ENCODE measurements at places on chromosomes 3 and 15. TPM values are rescaled to one million over a fixed set of nuclear protein-coding genes. Genes with fewer than 3 reads are reported as not detected.
A peak's percentile ranks its signal among the peaks of the same experiment; 100 is the strongest.

Gene TM4SF1
- 503 TPM for total RNA-seq

GRCh38 chr3:9914559-9915253 lies 2.2 kb upstream of the IL17RC start:
- no peak for DNase-seq

- no peak for DNase-seq
Observed at GRCh38 chr3:69462826-69463100, 76.9 kb upstream of the FRMD4B start.

GRCh38 chr15:92808598-92809063 lies 91.5 kb upstream of the CHD2 start:
- peak; percentile 44 for DNase-seq

Gene IL5RA
- total RNA-seq, result not detected

- no peak for DNase-seq
Observed at GRCh38 chr15:62211348-62211747, 46.3 kb upstream of the C2CD4B start.

- DNase-seq, result no peak
Observed at GRCh38 chr15:99995543-99995942, 262.3 kb upstream of the LYSMD4 start.

DNA sequence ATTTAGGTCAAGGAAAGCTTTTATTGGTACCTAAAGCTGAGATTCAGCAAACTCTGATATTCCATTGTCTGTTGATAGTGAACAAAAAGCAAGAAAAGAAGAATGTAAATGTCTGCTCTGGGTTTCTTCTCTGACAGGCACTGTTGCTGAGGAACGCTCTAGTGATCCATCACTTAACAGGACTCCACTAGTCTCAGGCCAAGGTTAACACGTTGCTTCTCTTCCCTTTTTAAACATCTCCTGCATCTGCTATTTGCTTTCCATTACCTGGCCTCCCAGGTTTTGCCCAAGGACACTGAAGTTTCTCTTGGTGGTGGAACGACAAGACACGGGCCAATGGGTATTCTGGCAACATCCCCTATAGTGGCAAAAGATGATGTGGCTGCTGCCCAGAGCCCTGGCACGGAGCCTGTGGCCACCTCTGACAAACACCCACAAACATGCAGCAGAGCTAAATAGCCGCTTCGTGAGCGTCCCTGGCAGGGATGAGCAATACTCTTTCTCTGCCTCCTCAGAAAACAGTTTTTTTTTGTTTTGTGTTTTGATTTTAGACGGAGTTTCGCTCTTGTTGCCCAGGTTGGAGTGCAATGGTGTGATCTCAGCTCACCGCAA lies 97.8 kb upstream of the AKAP13 start:
- peak; percentile 76 for DNase-seq

DNA sequence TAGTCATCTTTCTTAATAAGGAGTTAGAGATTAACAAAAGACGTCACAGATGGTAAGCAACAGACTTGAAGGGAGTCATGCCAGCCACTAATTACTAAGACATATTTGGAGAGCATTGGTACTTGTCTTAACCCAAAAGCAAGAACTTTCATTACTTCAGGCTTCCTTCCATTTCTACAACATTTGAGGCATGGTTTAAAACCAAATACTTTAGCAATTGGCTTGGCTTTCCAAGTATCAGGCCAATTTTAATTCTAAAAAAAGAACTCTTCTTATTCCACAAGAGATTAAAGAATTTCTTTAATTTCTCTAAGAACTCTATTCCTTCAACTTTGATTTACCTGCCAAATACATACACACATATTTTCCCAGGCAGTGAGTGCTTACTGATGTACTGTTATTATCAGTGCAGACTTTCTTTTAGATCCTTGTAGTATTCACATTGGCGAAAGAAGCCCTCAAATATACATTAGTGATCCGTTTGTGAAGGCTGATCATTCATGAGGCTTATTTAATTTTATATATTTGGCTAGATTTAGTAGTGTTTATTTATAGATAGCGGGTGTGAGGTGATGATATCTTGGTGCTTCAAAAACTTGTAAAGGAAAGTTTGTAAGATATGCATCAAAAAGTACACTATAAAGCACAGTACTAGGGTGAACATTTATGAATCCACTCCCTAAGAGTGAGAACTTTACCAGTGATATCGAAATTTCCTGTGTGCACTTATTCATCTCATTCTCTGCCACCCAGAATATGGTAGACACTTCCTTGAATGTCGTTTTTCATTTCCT lies 229.2 kb downstream of the MFSD1 start:
- DNase-seq, result no peak

Gene SEMA3B
- total RNA-seq, result 4.1 TPM

Gene AGBL1
- total RNA-seq, result under 0.01 TPM

- no peak for DNase-seq
Observed at GRCh38 chr15:42612367-42612912, 37.0 kb downstream of the STARD9 start.

GRCh38 chr3:172516318-172517214 lies 6.7 kb downstream of the TNFSF10 start:
- DNase-seq, result peak; percentile 51

- DNase-seq, result no peak
Observed at GRCh38 chr15:57215881-57216280, 160.4 kb upstream of the CGNL1 start.

Gene SPATA12
- 0.32 TPM for total RNA-seq

GRCh38 chr3:184563561-184563925 lies 2.0 kb downstream of the EPHB3 start:
- no peak for DNase-seq

Gene MORC1
- not detected for total RNA-seq

- DNase-seq, result no peak
Observed at GRCh38 chr3:43587303-43587702, 34.5 kb downstream of the ANO10 start.

- DNase-seq, result no peak
Observed at GRCh38 chr3:162441716-162442115, 945.1 kb downstream of the OTOL1 start.

Gene TBC1D23
- total RNA-seq, result 54.1 TPM

- DNase-seq, result no peak
Observed at GRCh38 chr3:121974601-121975111, 47.4 kb downstream of the ILDR1 start.

Gene CIP2A
- 64.6 TPM for total RNA-seq

DNA sequence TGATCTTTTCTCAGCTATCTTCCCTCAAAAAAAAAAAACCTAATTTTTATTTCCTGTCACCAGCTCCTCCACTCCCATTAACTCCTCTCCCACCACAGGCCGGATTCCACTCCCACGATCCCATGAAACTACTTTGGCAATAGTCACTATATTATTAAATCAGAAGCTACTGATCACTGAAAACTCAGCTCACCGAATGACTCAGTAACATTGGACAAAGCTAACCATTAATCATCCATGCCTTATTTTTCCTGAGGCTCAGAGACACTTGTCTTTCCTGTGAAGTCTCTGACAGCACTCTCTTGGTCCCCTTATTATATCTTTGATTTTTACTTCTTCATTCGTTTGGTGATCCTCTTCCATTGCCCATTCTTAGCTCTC lies 260.2 kb downstream of the CGGBP1 start:
- no peak for DNase-seq

DNA sequence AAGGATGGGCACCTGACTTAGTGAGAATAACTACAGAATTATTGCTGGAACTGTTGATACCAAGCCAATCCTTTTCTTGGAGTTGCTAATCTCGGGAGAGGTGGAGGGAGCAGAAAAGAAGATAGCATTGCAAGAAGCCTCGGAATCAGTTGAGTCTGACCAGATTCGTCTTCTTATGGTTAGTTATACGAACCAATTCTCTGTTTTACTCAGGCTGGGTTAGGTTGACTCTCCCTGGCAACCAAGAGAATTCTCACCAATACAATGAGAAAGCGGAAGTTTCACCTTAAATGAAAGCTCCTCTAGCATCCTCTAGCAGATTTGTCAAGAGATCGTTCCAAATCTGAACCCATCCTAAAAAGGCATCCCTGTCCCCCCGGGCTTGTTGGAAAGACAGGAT lies 43.5 kb upstream of the UBE2E1 start:
- DNase-seq, result no peak

GRCh38 chr3:52606373-52607085 lies 70.1 kb downstream of the UQCC5 start:
- DNase-seq, result peak; percentile 25

DNA sequence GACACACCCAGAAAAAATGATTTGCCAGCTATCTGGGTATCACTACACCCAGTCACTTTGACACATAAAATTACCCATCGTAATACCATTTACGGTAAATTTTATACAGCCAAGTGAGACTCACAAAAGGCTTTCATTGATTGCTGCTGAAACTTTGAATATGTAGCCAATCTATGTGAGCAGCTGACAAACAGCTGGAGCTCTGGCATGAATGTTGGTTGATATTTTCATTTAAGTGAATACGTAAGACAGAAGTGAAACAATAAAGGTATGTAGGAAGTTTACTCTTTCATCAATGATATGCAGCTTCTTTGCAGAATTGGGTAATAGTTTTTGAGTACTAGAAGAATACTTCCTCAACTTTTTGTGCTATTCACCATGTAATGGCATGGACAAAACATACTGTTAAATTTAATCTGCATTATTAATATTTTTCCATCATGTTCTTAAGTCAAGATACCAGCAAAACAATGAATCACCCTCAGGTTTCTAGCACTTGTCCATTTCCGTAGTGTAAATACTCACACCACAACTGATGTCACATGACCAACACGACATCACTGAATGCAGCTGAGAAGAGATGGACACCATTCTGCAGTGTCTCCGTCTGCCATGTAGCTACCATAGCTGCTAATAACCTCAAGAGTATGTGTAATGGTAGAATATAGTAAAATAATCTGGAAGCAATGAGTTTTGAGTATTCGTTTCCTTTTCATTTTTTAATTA lies 205.9 kb upstream of the HES1 start:
- no peak for DNase-seq

Gene PLA2G4B
- 1.2 TPM for total RNA-seq

GRCh38 chr3:177108648-177109047 lies 88.6 kb downstream of the TBL1XR1 start:
- DNase-seq, result no peak

DNA sequence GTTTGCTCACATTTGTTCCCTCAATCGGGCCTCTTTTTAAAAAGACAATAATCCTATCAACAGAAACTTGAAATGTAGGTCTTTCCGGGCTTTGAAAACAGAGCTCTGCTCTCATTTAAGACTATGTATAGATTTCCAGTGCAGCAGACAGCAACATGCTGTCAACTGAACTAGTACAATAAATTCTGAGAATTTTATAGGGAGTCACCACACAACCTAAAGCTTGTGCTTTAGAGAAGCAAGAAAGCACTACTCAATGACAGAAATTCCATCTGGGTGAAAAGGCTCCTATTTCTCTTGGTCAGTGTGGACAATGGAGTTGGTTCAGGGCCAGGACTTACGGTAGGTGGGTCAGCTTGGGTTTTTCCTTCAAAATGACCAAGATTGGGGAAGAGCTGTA lies 583.5 kb downstream of the ROBO1 start:
- no peak for DNase-seq

DNA sequence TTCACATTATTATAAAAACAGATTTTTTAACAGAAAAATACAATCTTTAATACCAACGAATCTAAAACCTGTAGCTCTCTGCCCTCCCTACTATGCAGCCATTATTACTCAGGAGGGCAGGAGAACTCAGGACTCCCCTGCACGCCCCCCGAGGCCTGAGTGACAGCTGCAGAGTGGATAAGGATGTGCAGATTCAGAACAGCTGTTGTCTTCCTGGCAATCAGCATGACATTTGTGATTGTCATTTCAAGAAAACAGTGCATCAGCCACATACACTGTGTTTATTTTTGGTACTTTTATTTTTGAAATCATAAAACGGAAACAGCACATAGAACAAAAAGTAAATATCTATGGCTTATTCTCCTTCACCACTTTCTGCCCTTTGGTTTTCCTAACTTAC lies 450.8 kb downstream of the OCA2 start:
- DNase-seq, result no peak

Gene SLC28A2
- not detected for total RNA-seq

DNA sequence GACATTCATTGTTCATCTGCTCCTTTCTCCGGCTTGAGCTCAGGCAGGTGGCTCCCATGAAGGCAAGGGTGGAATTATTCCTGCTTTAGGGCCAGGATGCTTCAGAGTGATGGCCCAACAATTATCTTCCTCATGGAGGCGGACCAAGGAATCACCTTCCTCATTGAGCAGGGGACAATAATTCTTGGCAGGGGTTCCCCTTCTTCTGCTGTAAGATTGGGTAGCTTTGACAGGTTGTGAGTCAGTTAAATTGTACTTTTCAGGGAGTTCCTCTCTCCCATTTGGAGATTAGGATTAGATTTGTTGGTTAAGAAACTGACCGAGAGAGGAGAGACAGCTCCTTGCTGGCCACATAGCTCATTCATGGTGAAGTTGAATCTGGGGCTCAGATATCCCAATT lies 31.4 kb upstream of the CD47 start:
- DNase-seq, result no peak

Gene CP
- total RNA-seq, result 0.06 TPM

- no peak for DNase-seq
Observed at GRCh38 chr3:32876920-32877319, 59.1 kb downstream of the TRIM71 start.

Gene GOLGA6L10
- 0.80 TPM for total RNA-seq

Gene TTC23
- 22.6 TPM for total RNA-seq

- DNase-seq, result no peak
Observed at GRCh38 chr15:82172506-82172905, 90.0 kb downstream of the EFL1 start.

DNA sequence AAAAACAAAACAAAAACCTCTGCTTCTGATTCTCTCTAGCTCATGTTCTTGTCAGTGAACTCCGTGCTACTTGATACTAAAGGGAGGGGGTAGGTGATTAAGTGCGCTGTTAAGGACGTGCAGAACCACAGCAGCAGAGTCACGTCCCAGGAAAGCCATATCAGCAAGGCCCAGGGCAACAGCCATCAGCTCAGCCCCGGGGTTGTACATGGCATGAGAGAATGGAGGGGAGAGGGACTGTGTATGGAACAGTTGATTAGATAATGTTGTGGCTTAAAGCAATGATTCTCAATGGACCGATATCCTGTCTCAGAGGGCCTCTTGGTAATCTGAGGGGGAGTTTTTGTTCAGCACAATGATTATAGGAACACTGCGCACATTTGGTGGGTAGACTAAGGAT lies 27.6 kb downstream of the C2CD4A start:
- DNase-seq, result no peak

GRCh38 chr3:32502118-32502945 lies at the start of gene CMTM6:
TSS of gene CMTM6 (minus strand) at chr3:32502852. CDS start at chr3:32502745, 107 bp downstream.
- peak; percentile 70 for DNase-seq

- no peak for DNase-seq
Observed at GRCh38 chr3:31974964-31975363, 6.1 kb downstream of the OSBPL10 start.

Gene GCSAM
- not detected for total RNA-seq

- DNase-seq, result no peak
Observed at GRCh38 chr3:52882377-52882776, 15.0 kb downstream of the STIMATE start.

DNA sequence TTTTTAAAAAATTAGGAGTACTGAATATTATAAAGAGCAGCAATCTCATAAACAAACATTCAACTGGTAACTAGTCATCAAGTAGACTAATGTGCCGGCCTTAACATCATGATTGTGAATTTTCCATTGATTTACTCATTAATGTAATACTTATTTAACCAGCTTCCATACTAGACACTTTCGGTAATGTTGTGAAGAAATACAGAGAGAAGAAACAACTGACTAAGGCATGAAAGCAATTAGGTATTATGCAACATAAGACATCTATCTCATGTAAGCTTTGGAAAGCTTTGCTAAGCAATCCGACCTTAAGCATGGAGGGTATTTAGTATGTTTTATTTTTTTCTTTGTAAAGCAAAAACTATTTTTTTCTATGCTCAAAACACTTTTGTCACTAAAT lies 108.0 kb downstream of the IL1RAP start:
- DNase-seq, result no peak
